H1 (cell line): ENCODE measurements at places on chromosomes 13 and 19. TPM values are rescaled to one million over a fixed set of nuclear protein-coding genes. Genes with fewer than 3 reads are reported as not detected.

- no peaks in the 10 kb centered on the region for H3K36me3 ChIP-seq
- no peaks in the 10 kb centered on the region for H3K4me1 ChIP-seq
- H3K27ac ChIP-seq, result no peak overlapping the region
- no peak for DNase-seq
- H3K27me3 ChIP-seq, result no peaks in the 10 kb centered on the region
Measured at GRCh38 chr13:23718996-23719395, 148.8 kb downstream of the TNFRSF19 start.

DNA sequence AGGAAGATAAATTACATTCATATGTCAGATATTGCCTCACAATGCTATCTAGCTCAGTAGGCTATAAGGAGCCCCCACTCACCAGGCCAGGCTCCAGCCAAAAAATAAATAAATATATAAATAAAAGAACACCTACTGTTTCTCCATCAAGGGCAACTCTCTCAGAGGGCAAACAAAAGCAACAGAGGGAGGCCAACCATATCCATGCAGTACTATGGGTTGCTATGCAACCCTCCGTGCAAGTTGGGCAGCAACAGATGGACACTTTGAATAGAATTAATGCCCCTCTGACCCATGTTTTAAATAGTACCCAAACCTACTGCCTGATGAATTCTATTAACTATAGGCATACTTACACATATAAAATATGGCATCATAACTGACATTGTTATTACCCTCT is 279.8 kb upstream of the EDNRB start:
- no peak for DNase-seq
- no peak overlapping the region for H3K27ac ChIP-seq
- no peaks in the 10 kb centered on the region for H3K36me3 ChIP-seq
- no peak overlapping the region for H3K4me3 ChIP-seq
- H3K4me1 ChIP-seq, result no peaks in the 10 kb centered on the region
- no peaks in the 10 kb centered on the region for H3K27me3 ChIP-seq

Gene ZGLP1
- 4.2 and 8.2 TPM in 2 replicates for polyA plus RNA-seq

Gene CEACAM6
- not detected in 2 replicates for polyA plus RNA-seq

- H3K36me3 ChIP-seq, result no peaks in the 10 kb centered on the region
- peak overlapping the region; percentile 68; the same call in 1 of the 2 replicates for H3K4me3 ChIP-seq
- peak overlapping the region; percentile 53; the same call in 1 of the 2 replicates for H3K27ac ChIP-seq
- DNase-seq, result no peak
- no peaks in the 10 kb centered on the region for H3K27me3 ChIP-seq
Measured at GRCh38 chr19:2059422-2060201, 8.6 kb upstream of the MKNK2 start.
